Stimulated activated CD4-positive, alpha-beta T cell treated with anti-CD3 and anti-CD28 coated beads, Interleukin-2, amount 100 ng/mL, for 24 hours (primary cell): ENCODE measurements at places on chromosomes 12 and 14.

GRCh38 chr14:94426526-94426925, 26.1 kb downstream of the SERPINA11 start:
- no peak for DNase-seq

DNA sequence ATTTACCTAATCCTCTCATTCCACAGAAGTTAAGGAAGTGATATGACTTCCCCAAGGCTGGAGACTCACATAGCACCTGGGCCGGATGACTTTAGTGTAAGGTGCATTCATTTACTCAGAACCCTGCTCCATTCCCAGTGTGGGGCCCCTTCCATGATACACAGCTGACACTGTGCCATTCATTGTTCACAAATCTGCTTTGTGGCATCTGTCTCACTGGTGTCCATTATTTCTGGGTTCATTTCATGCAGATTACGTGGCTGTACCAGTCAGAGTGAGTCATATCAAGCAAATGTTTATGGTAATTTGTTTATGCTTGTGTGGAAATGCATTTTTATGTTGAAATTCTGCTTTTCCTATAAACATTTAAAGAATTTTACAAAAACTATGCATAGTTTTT, 5.2 kb downstream of the ANO4 start:
- DNase-seq, result no peak

- DNase-seq, result no peak
Measured at GRCh38 chr14:78975734-78976133, 805.6 kb downstream of the NRXN3 start.

DNA sequence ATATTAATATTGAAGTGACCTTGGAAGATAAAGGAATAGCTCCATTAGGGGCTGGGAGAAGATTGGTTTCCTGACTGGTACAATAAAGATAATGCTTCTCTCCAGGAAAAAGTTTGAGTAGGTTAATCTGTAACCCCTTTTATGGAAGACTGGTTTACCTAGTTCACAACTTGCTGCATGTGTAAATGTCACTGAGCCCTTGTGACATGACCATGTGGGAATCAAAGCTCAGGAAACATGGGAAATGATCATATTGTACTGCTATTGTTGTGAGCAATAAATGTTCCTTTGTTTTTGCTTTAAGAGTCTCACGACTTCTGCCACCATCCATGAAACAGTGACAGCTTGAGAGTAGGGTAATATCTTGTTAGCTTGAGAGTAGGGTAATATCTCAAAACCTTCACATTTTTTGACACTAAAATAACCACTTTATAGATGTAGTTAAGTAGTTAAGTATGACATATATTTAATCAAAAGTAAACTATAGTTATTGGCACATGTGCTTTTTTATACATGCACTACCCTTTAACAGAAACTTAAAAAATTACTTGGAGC, 1338.6 kb downstream of the FSCB start:
- no peak for DNase-seq

GRCh38 chr14:36506732-36507614, 13.1 kb downstream of the NKX2-1 start:
- DNase-seq, result no peak

GRCh38 chr12:57135527-57136326, 7.4 kb downstream of the LRP1 start:
- DNase-seq, result no peak

- peak; percentile 82 for DNase-seq
Measured at GRCh38 chr14:76977793-76978720, 50.5 kb downstream of the IRF2BPL start.

GRCh38 chr12:132167611-132168310, 23.5 kb downstream of the NOC4L start:
- no peak for DNase-seq
